8988T (cell line): ENCODE measurements at places on chromosomes 11 and 22.

GRCh38 chr22:24406322-24407277, 20.8 kb upstream of the ADORA2A start:
- no peak for DNase-seq

DNA sequence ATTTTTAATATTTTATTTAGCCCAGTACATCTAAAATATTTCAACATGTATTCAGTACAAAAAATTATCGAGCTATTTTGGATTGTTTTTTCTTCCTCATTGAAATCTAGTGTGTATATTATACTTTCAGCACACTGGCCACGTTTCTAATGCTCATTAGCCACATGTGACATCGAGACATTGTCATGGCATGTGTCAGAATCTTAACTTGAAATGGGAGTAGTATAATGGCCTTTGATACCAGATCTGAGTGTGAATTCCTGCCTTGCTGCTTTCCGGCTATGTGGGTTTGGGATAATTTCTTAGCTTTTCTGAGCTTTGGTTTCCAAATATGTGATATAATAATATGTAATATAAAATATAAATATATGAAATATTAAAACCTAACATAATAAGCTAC, 54.3 kb downstream of the BCL2L13 start:
- no peak for DNase-seq

- no peak for DNase-seq
These were observed 42.2 kb upstream of the FBLN1 start for GRCh38 chr22:45460288-45461109.

DNA sequence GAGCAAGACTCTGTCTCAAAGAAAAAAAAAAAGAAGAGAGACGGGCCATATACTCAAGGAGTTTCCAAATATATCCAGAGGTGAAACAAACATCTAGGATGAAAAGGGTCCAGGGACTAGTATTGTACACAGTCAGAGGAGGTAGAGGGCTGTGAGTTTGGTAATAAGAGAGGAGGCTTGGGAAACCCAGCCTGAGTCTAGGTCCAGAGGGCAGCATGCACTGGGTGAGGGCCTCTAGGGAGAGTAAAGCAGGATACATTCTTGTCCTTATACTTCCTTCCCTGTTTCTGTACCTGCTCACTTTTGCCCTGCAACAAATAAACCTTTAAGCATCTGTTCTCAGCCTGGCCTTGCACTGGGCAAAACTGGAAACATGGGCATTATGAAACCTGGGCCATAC, 31.5 kb downstream of the STIM1 start:
- DNase-seq, result no peak

- DNase-seq, result no peak
These were observed 24.7 kb downstream of the PLEKHA7 start for GRCh38 chr11:16989554-16989953.

DNA sequence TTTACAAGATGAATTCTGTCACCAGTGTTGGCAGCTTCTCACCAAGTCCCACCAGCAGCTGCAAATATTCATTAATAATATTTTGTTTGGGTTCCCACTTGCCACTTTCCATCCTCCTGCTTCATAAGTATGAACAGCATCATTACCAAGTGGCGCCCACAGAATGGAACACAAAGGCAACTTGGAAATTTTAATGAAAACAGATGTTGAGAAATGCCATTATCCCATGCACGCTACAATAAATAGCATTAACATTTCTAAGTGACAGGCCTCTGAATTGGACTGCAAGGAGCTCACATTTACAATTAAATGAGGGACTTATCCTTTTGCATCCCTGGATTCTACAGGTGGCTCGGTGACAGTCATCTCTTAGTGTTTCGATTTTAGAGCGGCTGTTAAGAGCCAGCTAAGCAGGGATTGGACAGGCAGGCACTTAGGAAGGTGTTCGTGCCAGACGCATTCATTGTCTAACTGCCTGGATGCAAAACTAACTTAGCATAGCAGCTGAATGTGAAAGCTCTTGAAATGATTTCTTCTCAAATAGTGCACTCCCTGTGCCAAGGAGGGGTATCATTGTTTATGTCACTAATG, 170.3 kb downstream of the KIRREL3 start:
- DNase-seq, result no peak

DNA sequence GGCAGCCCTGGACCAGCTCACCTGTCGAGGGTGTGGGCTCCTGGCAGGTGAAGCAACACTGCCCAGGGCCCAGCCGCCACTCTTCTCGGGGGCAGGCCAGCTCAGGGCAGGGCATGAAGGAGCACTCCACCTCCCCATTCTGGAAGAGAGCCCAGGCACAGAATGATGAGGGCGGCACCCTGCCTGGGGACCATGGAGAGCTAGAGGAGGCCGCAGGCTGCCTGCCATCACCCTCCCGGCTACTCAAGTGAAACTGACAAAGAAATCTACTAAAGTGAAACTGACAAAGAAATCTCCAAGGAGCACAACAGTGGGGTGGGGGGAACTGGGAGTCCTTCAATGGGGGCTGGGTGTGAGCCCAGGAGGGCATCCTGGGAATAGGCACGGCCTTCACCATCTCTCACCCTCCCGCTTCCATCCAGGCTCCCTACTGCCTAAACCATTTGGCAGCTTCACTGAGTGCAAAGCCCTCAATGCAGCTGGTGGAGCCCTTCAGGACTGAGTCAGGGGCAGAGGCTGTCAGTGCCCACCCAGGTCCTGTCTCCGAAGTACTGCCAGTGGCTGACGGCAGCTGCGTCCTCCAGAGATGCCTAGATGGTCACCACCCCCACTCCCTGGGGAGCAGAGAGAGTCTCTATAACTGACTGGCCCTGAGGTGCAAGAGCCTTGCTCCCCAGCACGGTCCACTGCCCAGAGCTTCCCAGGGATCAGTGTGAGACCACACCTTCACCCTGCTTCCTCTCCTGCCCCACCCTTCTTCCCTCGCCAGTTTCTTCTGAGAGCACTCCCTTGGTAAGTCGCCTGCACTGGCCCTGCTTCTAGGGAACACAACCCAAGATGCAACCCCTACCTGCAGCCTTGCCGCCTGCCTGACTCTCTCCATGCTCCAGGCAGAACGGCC, 21.7 kb downstream of the VWCE start:
- no peak for DNase-seq
